Body of pancreas (tissue), 4 donors: ENCODE measurements at places on chromosomes 7 and 10.

DNA sequence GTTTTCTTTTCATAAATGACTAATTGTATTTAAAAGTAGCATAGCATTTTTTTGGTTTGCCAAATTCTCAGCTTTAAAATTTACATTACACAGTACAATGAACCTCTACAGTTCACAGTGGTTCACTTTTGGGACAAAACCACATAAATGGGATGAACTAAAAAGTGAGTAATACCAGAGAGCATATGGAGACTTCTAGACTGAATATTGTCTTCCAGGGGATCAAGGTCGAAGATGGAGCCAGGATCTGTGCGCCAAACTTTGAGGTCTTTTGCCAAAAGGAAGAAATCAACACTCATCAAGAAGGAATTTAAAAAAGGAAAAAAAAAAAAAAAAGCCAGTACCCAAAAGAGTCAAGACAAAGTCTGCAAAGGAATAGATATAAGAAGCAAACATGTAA, 87.5 kb downstream of the NEBL start:
- no peak for DNase-seq

GRCh38 chr7:46191776-46192175, 270.7 kb upstream of the IGFBP3 start:
- no peak for DNase-seq

DNA sequence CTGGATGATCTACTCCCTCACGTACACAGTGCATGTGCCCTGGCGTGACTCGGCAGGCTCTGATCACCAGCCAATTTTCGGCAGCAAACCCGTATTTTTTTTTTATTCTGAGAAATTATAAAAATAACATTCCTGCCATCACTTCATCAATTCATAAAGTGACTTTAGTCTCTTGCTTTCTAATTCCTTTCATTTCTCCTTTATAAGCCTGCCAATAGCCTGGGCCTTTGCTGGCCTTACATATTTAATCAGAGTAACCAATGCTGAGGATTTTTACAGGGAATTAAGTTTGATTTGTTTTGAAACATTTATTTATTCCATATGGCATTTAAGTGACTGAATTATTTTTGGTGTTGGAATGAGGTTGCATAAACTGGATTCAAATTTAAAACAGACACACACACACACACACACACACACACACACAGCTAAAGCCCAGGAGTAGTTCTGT, 140.8 kb downstream of the ETV1 start:
- no peak for DNase-seq

GRCh38 chr10:97948822-97949221, 81.6 kb downstream of the CRTAC1 start:
- no peak for DNase-seq

DNA sequence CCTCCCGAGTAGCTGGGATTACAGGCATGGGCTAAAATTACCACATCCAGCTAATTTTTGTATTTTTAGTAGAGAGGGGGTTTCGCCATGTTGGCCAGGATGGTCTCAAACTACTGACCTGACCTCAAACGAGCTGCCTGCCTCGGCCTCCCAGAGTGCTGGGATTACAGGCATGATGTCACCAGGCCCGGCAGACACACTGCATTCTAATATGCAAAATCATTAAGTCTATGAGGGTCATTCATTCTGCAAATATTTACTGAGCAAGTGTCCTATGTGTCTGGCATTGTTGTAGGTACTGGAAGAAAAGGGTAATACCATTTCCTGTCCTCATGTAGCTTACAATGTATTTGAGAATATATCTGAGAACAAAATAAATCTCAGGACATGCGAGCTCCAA, 2.7 kb downstream of the PUS7 start:
- DNase-seq: no peak

DNA sequence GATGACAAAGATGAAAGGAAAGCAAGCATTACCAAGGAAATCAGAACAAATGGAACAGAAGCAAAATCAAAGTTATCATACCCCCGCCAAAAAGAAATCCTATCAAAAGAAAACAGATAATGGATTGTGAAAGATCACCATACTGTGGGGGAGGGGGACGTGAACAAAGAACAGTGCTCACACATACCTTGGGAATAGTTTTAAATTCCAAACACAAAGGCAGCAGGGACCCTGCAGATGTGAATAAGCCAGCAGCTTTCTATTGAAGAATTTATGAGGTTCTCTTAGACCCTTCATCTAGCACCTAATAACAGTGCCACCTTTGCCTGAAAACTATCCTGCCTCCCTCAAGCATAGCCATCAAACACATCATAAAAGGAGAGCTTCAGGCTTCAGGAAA, 94.0 kb downstream of the AKR1D1 start:
- no peak for DNase-seq

- peak; percentile 90 for DNase-seq
Observed at GRCh38 chr7:108358553-108358952, 97.7 kb downstream of the NRCAM start.

GRCh38 chr7:2924866-2925840, 81.0 kb upstream of the GNA12 start:
- DNase-seq: no peak

GRCh38 chr7:87875151-87876039, 765 bp downstream of the SLC25A40 start:
- no peak for DNase-seq

DNA sequence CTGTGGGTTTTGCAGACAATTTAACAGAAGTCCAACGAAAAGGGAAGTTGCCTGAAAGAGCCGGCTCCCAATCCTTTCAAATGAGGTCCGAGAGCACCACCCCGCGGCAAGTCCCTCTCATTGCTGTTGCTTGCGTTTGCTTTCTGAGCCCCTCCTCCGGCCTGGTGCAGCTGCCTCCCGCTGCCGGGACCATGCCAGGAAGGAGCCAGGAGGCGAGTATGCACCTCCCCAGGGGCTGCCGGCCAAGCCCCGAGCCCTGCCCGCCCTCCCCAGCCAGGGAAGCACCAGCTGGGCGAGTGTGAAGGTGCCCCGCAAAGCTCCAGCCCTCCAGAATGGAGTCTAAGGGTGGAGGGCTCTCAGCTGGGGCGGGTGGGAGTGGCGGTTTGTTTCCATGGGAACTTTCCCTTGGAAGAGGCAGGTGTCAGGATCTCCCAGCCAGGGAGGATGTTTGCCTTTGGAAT, 25.8 kb upstream of the PPP2R2D start:
- DNase-seq: peak; percentile 83

GRCh38 chr10:6580279-6581029, 378 bp upstream of the PRKCQ start:
- DNase-seq: peak; percentile 84

DNA sequence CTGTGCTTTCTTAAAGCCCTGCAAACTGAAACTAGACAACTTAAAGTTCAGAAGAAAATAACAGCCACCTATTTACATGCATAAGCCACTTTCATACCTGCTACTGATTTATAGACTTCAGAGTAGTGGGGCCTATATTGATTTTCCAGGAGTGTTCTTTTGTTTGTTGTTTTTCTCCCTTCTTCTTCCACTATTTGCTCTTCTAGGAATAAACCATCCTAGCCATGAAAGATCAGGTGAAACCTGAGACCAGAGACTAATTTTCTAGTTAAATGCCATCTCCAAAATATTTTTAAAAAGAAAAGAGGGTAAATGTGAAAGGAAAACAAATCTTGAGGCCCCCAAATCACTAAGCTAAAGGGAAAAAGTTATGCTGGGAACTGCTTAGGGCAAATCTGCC, 72.4 kb upstream of the C1GALT1 start:
- no peak for DNase-seq

- no peak for DNase-seq
Observed at GRCh38 chr7:136146925-136147324, 169.8 kb upstream of the MTPN start.

GRCh38 chr7:101167645-101168411, 2.5 kb upstream of the VGF start:
- no peak for DNase-seq

- no peak for DNase-seq
Observed at GRCh38 chr7:110539216-110539615, 551.7 kb upstream of the LRRN3 start.

DNA sequence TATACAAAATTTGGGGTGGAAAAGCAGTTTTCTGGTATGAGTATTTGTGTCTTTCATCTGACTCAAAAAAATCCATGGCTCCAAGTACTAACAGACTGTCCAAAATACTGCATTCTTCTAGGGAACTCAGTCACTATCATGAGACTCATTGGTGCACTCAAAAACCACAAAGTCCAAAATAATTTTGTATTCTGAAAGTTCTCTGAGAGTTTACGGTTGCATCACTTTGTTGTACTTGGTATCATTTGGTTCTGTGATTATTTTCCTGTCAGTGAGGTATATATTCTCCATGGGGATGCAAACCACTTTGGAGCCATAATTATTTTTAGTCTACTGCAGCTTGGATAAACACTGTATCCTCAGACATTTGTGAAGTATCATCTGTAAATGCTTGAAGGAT, 28.0 kb upstream of the CABCOCO1 start:
- DNase-seq: no peak

DNA sequence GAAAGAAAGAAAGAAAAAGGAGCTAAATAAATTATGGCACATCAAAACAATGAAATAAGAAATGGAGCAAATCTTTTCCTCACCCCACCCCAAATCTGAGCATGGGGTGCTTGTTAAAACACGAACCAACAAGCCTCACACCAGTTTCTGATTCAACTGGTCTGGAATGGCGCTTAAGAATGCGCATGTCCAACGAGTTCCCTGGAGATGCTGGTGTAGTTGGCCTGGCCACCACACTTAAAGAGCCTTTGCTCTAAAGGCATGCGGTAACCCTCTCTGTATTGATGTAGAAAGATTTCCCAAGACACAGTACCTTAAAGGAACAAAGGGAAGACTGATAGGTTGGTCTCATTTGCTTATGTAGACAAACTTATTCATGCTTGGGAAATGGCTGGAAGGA, 49.1 kb upstream of the STEAP1B start:
- DNase-seq: no peak

- DNase-seq: no peak
Observed at GRCh38 chr7:139680676-139681462, 96.9 kb downstream of the HIPK2 start.

- DNase-seq: no peak
Observed at GRCh38 chr10:104472505-104472904, 118.9 kb downstream of the CFAP58 start.

DNA sequence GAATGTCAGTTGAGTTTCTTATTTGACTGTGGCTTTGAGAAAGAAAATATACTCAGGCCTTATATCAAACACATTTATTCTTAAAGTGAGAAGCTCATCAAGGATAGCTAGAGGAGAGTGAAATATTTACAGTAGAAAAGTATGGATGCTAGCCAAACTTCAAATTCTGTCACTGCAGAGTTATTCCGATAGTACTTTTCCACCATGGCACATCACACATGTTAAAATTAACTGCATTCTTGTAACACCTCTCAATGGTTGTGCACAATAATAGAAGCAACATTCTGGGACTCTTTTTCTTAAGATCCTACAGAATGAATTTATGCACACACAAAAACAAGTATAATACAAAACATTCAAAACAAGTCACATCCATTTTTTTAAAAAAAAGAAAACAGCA, 4.5 kb downstream of the PPP1R3C start:
- DNase-seq: no peak

DNA sequence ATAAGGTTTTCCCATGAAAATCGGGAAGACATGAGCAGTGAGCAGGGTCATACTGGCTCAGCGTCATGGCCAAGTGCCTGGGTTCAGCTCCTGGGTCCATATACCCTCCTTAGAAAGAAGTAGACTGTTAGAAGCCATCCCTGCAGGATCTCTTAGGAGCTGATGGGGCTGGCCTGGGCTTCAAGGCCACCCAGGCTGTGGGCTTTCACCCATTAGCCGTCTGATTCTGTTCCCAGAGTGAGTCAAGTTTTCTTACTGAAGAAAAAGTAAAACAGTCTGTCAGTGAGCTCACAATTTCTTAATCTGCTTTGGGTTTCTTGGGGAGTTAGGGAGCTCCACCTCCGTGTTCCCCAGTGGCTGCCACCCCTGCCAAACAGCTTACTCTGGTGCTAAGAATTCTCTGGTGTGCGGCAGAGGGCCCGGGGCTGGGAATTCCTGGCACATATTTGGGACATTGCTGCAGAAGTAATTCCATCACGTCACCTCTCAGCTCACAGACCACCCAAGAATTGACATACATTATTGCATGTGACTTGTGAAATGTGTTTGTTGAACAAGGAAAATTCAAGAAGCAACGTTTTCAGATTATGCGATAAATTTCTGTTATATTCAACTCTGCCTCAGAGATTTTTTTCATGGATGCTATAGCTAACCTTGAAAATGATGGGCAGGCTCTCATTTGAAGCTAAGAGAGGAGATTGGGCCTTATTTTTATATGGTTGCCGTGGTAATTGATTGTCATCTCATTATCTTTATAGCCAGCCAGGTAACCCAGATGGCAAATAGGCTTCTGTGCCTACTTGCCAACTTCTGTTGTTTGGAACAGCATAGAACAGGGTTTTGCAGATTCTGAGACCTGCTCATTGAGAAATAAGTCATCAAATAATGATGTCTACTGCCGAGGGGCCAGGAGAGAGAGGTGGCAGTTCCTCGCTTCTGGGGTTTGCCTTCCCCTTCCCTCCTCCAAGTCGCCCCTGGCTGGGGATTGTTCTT, 166.4 kb downstream of the CHN2 start:
- no peak for DNase-seq

DNA sequence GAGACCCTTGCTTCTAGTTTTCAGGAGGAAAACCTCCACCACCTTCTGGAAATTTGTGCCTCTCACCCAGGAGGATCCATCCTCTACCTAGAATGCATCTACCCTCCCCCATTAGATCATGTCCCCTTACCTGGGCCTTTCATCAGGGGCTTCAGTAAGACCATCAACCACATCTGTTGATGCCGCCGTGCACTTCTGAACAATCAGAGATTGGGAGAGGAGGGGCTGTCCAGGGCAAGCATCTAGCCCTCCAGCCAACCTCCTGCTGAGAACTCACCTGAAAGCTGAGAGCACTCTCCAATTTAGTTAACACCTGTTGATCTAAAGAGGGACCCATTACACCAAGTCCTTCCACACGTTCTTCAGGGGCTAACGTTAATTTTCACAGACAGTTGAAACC, 57.6 kb upstream of the PIK3CG start:
- no peak for DNase-seq

DNA sequence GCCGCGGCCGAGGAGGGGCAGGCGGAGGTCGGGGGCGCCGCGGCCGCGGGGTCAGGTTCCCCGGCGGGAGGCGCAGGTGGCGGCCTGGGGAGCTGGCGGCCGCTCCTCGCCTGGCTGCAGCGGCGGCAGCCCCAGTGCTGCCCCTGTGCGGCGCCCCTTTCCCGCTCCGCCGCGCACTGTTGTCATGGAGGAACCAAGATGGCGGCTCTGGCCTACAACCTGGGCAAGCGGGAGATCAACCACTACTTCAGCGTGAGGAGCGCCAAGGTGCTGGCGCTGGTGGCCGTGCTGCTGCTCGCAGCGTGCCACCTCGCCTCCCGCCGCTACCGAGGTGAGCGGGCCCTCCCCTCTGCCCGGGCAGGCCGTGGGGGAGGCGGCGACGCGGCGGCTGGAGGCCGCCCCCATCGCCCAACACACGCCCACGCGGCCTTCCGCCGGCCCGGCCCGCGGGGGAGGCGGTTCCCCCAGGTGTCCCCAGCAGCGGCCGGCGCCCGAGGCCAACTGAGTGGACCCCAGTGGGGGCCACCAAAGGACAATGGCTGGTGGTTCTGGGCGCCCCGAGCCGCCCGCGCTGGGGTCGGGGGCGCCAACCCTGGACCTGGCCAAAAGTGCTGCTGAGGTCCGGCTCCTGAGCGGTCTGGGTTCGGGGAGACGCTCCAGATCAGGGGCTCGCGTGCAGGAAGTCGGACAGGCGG, 425 bp downstream of the CASD1 start:
- peak; percentile 82 for DNase-seq
